ENCODE measurements at places on chromosomes 6 and 20.
A peak's percentile ranks its signal among the peaks of the same experiment; 100 is the strongest.

GRCh38 chr6:124955108-124955856 is 7.0 kb upstream of the RNF217 start:
- H3K36me3 ChIP-seq: no peaks in the 10 kb centered on the region
- no peak overlapping the region for H3K27ac ChIP-seq
- peak overlapping the region; percentile 4 for H3K4me3 ChIP-seq
- no peaks in the 10 kb centered on the region for H3K27me3 ChIP-seq
- H3K4me1 ChIP-seq: peaks cover 6% of the 10 kb centered on the region

GRCh38 chr6:128118401-128118800 is 217.5 kb upstream of the THEMIS start:
- no peak overlapping the region for H3K27ac ChIP-seq
- no peaks in the 10 kb centered on the region for H3K4me1 ChIP-seq
- no peak for DNase-seq
- no peaks in the 10 kb centered on the region for H3K36me3 ChIP-seq
- no peaks in the 10 kb centered on the region for H3K27me3 ChIP-seq

DNA sequence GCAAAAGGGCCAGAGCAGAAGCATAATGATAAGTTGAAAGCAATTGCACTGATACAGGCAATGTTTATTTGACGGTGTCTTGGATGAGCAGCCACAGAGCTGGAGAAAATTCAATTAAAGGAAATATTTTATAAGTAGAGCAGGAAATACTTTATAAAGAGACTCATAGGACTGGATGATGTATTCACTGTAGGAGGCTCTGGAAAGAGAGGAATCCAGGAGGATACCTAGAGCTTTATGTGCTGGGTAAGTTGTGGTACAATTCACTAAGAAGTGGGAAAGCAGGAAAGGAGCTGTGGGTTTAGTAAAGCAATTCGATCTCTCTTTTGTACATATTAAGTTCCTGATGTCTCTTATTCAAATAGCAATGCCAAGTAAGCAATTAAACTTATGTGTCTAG is 86.3 kb downstream of the C6orf118 start:
- no peak for DNase-seq
- no peaks in the 10 kb centered on the region for H3K4me1 ChIP-seq
- H3K27ac ChIP-seq: no peak overlapping the region
- no peaks in the 10 kb centered on the region for H3K36me3 ChIP-seq

- no peaks in the 10 kb centered on the region for H3K27me3 ChIP-seq
- no peak overlapping the region for H3K27ac ChIP-seq
- no peaks in the 10 kb centered on the region for H3K36me3 ChIP-seq
- DNase-seq: no peak
- no peak overlapping the region for H3K4me3 ChIP-seq
Observed at GRCh38 chr6:151236668-151237401, 2.9 kb upstream of the AKAP12 start.

GRCh38 chr6:81812401-81812800 is 59.9 kb upstream of the TENT5A start:
- H3K27me3 ChIP-seq: no peaks in the 10 kb centered on the region
- H3K4me3 ChIP-seq: no peak overlapping the region
- H3K36me3 ChIP-seq: no peaks in the 10 kb centered on the region
- no peak for DNase-seq
- H3K4me1 ChIP-seq: peaks cover 20% of the 10 kb centered on the region

DNA sequence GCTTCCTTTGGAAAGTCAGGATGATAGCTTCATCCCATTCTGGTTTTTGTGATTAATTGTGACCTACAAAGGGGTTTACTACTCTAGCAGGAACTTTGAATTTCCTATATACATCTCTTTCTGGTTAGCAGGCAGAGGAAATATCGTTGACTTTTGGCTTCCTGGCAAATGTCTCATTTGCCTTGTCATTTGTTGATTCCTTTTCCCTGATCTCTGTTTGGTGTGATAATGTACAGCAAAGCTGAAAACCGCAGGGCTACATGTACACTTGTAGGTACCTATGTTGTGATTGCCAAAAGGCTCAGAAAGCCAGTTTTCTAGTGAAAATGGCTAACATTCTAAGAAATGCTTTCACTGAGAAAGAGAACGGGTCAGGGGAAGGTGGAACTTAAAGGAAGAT is 44.3 kb downstream of the TOP1 start:
- peak overlapping the region; percentile 72 for H3K27ac ChIP-seq
- H3K36me3 ChIP-seq: no peaks in the 10 kb centered on the region
- peaks cover 90% of the 10 kb centered on the region for H3K4me1 ChIP-seq
- no peaks in the 10 kb centered on the region for H3K27me3 ChIP-seq

- no peak for DNase-seq
- H3K4me1 ChIP-seq: no peaks in the 10 kb centered on the region
- H3K27me3 ChIP-seq: no peaks in the 10 kb centered on the region
- no peaks in the 10 kb centered on the region for H3K36me3 ChIP-seq
- no peak overlapping the region for H3K27ac ChIP-seq
Observed at GRCh38 chr20:50231854-50232253, 41.2 kb downstream of the CEBPB start.

- no peaks in the 10 kb centered on the region for H3K4me1 ChIP-seq
- H3K27ac ChIP-seq: no peak overlapping the region
- no peaks in the 10 kb centered on the region for H3K36me3 ChIP-seq
- no peak overlapping the region for H3K4me3 ChIP-seq
- DNase-seq: no peak
Observed at GRCh38 chr6:101281266-101281665, 112.2 kb upstream of the GRIK2 start.

Measured in thoracic aorta (tissue), 2 donors.